ENCODE measurements at places on chromosomes 6 and 20. TPM values are rescaled to one million over a fixed set of nuclear protein-coding genes. Genes with fewer than 3 reads are reported as not detected.

The B3GALT4 gene
- total RNA-seq: 2.0 TPM

The CBLN4 gene
- total RNA-seq: not detected

The RSPO4 gene
- total RNA-seq: not detected

The PNLDC1 gene
- not detected for total RNA-seq

The TINAG gene
- not detected for total RNA-seq

The NOP56 gene
- total RNA-seq: 224 TPM

The AVP gene
- not detected for total RNA-seq

The GABRR1 gene
- total RNA-seq: not detected

The ARMH2 gene
- total RNA-seq: not detected

The BEND6 gene
- 24.6 TPM for total RNA-seq

The FAM83B gene
- total RNA-seq: not detected

- DNase-seq: no peak
These were observed 307.2 kb downstream of the HIVEP2 start for GRCh38 chr6:142637624-142638351.

DNA sequence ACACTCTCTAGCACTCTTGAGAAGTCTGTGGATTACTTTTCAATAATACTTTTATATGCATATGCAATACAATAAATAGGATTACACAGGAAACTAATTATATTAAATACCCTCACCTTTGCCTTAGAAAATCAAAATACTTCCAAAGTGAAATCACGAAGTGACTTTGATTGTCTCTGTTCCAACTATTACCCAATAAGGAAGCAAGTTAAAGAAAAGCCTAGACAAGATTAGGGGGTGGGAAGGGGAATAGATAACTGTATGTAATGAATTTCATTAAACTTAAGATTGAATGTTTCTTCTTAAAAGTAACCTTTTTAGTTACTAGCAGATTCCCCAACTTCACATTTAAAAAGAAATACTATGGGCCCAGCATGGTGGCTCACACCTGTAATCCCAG is 66.6 kb upstream of the SOX4 start:
- DNase-seq: no peak

GRCh38 chr6:81834141-81834681 is 81.7 kb upstream of the TENT5A start:
- peak; percentile 81 for DNase-seq

- DNase-seq: no peak
These were observed 34.7 kb downstream of the KCNK17 start for GRCh38 chr6:39279539-39279938.

DNA sequence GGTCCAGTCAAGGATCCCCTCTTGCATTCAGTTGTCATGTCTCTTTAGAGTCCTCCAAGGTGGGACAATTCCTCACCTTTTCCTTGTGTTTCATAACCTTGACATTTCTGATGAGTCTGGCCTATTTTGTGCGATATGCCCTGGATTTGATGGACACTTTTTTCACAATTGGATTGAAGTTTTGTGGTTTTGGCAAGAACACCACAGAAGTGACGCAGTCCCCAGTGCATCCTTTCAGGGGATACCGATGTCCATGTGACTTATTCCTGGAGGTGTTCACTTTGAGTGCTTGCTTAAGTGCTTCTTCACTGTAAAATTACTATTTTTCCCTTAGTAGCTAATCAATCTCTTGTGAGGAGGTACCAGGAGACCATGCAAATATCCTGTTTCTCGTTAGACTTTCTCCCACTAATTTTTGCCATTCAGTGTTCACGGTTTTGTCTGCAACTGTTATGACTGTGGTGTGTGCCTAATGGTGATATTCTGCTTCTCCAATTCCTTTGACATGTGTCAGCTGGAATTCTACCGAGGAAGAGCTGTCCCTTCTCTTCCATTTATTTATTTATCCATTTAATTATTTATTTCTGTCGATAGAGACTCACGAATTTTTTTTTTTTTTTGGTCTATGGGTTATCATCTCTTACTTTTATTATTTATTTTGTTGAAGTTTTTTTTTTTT is 30.8 kb downstream of the BPIFB4 start:
- no peak for DNase-seq

DNA sequence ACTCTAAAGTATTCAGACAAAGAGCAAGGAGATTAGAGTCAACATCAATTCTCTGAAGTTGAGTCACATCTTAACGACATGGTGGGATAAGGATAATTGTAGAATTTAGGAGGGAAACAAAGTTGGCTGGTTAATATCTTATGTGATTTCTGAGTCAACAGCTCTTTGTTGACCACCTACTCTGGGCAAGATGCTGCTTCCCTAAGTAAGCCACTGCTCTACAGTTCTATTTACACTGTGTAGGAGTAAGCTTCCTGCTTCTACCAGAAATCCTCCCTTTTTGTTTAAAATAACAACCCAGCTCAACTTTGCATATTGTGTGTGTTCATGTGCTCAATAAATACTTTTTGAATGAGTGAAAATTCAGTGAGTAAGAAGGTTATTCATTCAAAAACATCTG is 3.1 kb downstream of the HS3ST5 start:
- DNase-seq: no peak

DNA sequence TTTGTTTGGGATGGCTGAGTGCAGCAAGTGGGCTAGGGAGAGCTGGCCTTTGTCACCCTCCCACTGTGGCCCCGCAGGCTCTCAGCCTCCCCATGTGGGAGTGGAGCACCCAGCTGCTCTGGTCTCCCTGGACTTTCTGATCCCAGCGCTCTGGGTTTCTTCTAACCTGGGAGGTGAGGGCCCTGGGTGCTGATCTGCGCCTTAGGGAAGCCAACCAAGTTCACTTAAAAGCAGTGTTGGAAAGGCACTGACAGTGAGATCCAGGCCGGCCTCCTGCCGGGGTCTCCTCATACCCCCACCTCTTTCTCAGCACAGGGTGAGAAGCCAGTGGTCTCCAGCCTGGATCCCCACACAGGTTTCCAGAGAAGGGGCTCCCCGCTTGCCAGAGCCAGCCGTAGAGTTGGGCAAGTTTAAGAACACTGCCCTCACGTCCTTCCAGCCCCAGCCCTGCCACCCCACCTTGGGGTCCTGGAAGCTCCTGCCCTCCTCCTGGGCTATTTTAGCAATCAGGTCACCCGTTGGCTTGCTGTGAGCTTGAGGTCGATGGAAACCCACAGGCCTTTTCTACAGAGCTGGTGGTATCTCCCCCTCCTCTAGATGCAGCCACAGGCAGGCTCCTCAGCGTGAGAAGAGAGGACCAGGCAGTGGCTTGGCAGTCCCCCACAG is 9.6 kb downstream of the C20orf203 start:
- no peak for DNase-seq

DNA sequence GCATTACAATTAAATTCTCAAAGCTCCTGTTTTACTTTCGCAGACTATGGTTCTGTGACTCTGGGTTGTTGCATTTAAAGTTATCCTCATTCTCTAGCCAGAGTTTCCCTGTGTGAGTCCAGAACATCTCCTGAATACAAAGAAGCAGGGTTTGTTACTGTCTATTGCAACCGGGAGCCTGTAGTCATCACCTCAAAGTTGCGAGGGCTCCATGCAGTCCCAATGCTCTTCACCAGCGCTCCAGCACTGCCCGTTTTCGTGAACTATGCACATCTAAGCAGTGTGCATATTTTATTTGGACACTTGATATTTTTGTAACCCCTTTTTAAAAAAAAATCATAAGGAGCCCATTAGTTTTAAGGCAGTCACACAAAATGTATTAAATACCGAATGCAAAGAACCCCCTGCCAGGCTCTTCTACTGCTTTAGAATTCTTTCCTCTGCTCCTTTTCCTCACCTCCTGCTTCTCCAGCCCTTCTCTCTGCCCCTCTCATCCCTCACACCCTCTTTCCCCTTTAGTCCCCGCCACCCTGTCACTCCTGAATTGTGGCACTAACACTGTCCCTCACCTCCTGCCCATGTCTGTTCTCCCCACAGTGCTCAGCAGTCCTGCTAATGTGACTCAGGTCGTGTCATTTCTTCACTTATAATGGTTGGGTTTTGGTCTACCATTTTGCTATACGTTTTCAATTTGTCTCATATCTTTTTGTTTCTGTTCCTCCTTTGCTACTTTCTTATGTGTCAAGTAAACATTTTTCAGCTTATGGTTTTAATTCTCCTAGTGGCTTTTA is 1.1 kb upstream of the HLA-C start:
- DNase-seq: peak; percentile 7

- DNase-seq: no peak
These were observed 738.1 kb downstream of the HDGFL1 start for GRCh38 chr6:23307516-23307915.

DNA sequence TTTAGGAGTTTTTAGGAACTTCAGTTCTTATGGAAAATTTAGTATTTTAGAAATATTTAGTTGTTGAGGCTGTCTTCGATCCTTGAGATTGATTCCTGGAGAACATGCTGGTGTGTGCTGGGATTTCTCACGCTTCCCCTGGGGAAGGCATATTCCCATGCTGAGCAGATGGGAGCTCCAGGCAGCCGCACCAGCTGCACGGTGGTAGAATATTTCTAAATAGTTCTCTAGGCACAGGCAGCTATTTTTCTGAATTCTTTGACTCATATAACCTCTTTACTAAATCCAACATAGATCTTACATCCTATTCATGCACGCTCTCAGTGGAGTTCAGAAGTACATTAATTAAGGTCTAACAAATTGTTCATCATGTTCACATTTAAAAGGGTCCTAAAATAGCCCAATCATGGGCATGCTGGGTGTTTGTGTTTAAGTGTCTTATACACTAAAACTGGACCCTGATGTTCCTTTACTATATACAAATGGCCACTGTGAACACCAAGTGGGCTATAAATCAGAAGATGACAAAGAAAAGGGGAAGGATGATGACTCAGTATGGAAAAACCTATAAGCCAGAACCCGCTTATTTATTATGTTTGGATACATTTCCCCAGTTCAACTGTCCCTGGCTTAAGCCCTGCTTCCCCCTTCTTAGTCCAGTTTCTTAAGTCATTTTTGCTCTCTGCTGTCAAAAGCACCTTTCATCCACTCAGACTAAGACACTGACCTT is 138.5 kb downstream of the UST start:
- peak; percentile 77 for DNase-seq

GRCh38 chr6:129447198-129447565 is 262.8 kb downstream of the ARHGAP18 start:
- DNase-seq: no peak

DNA sequence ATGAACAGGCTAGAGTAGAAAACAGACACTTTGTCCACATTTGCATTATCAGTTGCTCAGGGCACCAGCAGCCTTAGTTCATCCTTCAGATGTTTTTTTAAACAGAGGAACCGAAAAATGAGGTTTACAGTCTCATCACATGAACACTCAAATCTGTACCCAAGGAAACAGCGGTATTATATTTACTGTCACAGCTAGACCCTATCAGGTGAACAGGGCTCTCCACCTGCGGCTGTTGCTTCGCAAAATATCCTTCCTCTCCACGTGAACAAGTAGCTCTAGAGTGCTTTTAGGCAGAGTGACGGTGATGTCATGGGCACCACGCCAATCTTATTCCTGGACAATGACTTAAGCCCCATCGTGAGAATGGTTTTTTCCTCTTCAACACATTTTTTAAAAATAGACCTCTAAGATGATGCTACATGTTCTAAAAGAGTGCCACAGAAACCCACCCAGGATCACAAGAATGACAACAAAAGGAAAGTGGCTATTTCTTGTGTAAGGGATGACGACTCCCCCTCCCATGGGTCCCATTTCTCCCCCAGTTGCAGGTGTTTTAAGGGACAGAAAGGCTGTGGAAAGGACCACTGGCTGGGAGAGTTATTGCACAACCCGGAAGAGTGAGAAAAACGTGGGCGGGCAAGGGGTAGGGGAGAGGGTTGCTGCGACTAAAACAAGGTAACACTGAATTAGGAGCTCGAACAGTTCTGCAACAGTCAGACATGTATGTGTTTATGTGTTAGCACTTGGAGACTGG is 77.7 kb downstream of the EFHC1 start:
- DNase-seq: no peak

GRCh38 chr6:33295621-33296369 is 2.9 kb downstream of the RGL2 start:
- no peak for DNase-seq

- DNase-seq: no peak
These were observed 52.0 kb upstream of the PLEKHG1 start for GRCh38 chr6:150547502-150548222.

GRCh38 chr20:31969991-31970390 is 2.0 kb downstream of the XKR7 start:
- no peak for DNase-seq

- no peak for DNase-seq
These were observed 511 bp downstream of the VARS1 start for GRCh38 chr6:31794866-31795615.

DNA sequence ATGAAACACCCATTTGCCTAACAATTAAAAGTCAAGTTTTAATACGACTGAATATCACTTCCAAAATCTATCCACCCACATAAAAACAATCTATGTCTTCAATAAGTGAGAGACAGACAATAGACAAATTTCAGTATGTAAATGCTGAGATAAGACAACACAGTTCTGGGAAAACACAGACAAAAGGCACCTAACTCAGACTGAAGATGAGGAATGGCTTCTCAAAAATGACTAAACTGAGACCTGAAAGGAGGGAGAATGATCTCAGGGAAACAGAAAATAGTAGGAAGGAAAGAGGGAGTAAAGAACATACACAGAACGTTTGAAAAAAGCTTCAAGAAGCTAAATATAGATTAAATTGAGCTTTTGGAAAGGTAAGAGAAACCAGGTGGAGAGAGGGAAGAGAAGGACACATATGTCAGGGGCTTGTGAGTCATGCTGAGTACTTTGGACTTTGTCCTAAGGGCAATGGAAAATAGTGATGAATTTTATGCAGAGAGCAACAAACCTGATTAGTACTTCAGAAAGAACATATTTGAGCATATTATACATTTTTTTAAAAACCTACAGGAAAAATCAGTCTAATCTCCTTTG is 16.1 kb downstream of the LMBRD1 start:
- DNase-seq: no peak

DNA sequence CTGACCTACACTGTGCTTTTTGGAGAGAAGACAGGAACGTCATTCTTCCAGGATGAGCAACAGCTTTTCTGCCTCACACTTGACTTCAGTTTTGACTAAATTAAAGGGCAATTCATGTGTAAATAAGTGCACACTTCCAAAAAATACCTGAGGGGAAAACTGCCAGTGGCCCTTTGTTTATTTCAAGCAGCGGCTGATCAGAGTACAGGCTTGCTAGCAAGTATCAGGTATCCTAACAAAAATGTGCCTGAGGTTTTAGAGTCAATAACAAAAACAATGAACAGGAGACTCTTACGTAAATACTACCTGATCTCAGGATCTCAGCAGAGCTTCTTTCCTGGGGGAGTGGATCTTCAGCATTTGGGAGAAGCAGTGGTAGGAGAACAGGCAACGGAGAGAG is 12.4 kb downstream of the LY86 start:
- no peak for DNase-seq

DNA sequence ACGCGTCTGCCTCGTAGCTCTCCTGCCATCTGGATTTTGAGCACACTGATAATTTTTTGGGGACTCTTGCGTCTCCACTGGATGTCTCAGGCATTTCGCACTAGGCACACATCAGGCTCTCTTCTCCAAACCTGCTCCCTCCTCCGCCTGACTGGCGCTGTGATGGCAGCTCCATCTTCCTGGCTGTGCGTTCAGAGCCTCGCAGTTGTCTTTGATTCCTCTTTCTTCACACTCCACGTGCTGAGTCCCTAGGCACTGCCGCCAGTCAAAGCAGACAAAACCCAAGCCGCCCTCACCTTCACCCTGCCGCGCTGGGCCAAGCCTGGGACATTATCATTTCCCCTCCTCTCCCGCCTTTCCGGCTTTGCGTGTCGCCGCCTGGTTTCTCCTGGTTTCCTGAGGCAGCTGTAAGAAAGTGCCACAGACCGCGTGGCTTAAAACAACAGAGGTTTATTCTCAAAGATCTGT is 778 bp downstream of the PSMG4 start:
- DNase-seq: peak; percentile 53

Measured in RPMI7951 (cell line).